Activated naive CD4-positive, alpha-beta T cell treated with anti-CD3 and anti-CD28 coated beads, Interleukin-2, amount 50 U/mL, for 72 hours (primary cell): ENCODE measurements at places on chromosomes 5 and 9. TPM values are rescaled to one million over a fixed set of nuclear protein-coding genes. Genes with fewer than 3 reads are reported as not detected.

DNA sequence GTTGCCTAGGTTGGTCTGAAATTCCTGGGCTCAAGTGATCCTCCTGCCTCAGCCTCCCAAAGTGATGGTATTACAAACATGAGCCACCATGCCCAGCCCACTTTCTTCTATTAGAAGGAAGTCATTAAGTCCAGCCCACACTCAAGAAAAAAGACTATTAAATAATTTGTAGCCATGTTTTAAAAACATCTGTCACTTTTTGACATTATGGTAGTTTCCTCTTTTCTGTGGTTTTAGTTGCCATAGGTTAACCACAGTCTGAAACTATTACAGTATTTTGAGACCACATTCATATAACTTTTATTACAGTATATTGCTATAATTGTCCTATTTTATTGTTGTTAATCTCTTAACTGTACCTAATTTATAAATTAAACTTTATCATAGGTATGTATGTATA, 31.9 kb upstream of the C5orf24 start:
- no peak for DNase-seq

GABRP gene
- not detected for total RNA-seq

GRCh38 chr5:98813755-98814154, 40.3 kb downstream of the RGMB start:
- DNase-seq = no peak

GRCh38 chr9:79352322-79352721, 219.4 kb upstream of the TLE4 start:
- no peak for DNase-seq

- DNase-seq = no peak
Observed at GRCh38 chr5:168295574-168296201, 4.2 kb downstream of the WWC1 start.

PLCXD3 gene
- total RNA-seq = not detected

UGT3A2 gene
- 0.27 TPM for total RNA-seq

DNA sequence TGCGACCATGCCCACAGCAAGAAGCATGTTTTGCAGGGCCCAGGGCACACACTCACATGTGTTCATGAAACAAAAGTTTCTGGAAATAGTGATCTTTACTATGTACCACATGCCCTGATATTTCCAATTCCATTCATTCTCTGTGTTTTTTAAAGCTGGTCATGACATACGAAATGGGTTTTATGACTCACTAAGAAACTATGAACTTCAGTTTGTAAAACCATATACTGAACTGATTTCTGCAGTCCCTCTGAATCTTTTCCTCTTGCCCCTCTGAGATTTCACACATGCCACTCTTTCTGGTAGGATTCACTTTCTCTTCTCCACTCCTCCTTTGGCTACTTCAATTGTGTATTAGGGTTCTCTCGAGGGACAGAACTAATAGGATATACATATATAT, 416.1 kb upstream of the TRPC7 start:
- DNase-seq = no peak
